ENCODE measurements at places on chromosomes 5 and 9.

GRCh38 chr9:107422189-107423185 is 67.1 kb downstream of the KLF4 start:
- DNase-seq, result no peak

GRCh38 chr9:135811801-135812200 is 95.5 kb downstream of the CAMSAP1 start:
- no peak for DNase-seq

DNA sequence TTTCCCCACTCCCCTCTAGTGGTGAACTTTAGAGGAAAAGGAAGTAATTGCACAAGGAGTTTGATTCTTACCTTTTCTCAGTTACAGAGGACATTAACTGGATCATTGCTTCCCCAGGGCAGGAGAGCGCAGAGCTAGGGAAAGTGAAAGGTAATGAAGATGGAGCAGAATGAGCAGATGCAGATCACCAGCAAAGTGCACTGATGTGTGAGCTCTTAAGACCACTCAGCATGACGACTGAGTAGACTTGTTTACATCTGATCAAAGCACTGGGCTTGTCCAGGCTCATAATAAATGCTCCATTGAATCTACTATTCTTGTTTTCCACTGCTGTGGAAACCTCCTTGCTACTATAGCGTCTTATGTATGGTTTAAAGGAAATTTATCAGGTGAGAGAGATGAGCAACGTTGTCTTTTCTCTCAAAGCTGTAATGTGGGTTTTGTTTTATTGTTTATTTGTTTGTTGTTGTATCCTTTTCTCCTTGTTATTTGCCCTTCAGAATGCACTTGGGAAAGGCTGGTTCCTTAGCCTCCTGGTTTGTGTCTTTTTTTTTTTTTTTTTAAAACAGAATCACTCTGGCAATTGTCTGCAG is 25.3 kb downstream of the SLC22A5 start:
- no peak for DNase-seq

DNA sequence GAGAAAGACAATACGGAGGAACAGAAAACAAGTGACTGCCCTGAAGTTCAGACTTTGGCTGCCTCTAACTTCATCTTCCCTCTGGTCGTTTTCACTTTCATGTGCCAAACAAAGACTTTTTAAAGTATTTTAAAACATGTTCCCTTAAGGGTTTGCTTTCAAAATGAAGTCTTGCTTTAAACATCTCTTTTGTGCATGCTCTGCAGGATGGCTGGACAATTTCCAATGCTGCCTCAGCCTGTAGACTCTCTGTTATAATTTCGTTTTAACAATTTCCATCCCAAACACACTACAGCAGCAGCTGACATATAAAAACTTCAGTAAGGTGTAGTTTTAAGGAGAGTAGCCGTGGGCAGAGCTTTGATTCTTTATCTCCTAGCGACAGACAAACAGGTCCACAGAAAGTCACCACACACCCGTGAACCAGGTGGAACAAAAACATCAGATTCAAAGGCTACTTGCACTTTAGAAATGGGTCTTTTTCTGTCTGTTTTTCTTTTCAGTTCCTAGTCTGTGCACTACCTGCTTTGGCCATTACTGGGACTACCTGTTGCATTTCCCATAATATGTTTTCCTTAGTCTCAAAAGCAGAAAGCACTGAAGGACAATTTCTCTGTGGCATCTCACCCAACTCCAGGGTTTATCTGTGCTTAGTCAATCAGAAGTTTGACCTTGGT is 308.9 kb downstream of the DTWD2 start:
- DNase-seq, result no peak

DNA sequence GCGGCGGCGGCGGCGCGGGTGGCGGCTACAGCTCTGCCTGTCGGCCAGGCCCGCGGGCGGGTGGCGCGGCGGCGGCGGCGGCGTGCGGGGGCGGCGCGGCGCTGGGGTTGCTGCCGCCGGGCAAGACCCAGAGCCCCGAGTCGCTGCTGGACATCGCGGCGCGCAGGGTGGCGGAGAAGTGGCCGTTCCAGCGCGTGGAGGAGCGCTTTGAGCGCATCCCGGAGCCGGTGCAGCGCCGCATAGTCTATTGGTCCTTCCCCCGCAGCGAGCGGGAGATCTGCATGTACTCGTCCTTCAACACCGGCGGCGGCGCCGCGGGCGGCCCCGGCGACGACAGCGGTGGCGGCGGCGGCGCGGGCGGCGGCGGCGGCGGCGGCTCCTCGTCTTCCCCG is 296 bp downstream of the ZSWIM6 start:
- no peak for DNase-seq

- DNase-seq, result no peak
Measured at GRCh38 chr9:14437354-14438231, 123.7 kb upstream of the NFIB start.

GRCh38 chr9:36956908-36957307 is 77.2 kb downstream of the PAX5 start:
- no peak for DNase-seq

DNA sequence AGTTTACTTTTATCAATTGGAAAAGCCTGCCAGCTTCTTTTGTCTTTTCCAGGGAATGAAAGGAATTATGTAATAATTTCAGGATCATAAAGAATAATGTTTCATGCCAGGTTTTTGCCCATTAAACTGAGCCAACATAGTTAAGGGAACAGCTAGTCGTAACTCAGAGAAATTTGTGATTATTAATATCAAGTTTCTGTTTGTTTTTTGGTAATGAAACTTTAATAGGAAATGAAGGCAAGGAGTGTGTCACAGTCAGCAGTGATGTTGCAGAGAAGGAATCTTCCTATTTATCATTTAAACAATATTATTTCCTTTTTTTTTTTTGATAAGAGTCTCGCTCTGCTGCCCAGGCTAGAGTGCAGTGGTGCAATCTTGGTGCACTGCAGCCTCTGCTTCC is 10.7 kb downstream of the NFIL3 start:
- no peak for DNase-seq

DNA sequence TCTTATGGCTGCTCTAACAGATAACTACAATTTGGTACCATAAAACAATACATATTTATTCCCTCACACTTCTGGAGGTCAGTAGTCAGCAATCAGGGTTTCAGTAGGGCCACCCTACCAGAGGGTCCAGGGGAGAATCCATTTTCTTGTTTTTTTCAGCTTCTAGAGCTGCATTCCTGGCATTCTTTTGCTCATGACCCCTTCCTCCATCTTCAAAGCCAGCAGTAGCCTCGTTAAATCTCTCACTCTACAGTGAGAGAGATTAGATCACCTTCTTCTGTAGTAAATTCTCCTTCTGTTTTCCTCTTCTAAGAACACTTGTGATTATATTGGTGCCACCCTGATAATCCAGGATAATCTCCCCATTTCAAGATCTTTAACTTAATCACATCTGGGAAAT is 187.4 kb downstream of the RFK start:
- DNase-seq, result no peak

DNA sequence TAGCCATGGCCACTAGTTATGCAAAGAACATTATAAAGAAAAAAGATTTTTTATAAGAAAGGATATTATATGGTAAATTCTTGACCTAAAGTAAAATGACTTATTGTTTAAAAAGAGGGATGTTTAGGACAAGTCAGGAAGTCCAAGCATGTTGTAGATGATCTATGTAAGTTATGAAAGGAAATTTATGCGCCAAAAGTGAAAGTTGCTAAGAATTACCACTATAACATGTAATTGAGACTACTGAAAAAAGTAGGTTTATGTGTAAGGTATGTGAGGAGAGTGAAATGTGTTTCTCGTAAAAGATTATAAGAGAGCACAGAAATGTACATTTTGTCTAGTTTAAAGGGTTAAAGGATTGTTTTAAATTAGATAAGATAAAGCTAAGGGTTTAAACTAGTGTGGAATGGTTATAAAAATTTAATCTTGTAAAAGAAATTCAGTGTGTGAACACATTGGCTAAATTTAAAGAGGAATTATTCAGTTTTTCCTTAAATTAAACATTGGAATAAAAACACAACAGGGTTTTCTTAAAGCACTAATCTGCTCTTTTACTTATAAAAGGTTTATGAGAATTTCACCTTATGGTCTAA is 1100.4 kb upstream of the EDIL3 start:
- DNase-seq, result no peak

DNA sequence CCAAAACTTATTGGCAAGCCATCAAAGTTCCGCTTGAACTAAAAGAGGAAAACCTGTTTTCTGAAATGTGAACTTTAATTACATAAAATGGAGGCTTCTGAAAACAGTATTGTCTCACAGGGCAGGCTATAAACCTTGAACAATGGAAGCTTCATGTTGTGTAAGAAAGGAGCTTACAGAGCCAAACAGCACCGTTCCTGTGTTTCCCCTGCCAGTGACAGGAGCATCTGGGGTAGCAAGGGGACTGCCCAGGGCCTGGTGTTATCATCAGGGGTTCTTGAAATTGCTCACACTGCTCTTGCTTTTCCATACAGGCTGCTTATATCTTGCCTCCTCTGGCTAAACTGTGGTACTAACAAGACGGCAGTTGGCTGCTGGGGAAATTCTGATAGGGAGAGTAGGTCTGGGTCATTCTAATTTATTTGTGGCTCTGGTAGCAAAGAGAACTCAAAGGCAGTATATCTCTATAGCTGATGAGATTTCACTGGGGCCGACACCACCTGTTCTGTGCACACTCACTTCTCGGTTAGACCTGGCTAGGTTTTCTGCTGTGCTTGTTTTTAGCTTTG is 40.4 kb downstream of the BASP1 start:
- DNase-seq, result no peak

GRCh38 chr9:27341545-27342294 is 44.8 kb upstream of the EQTN start:
- DNase-seq, result no peak

All from activated T-helper 1 cell treated with Interleukin-2 at 50 U/mL for 16 hours (primary cell).